Fibroblast of skin of left quadriceps (primary cell): ENCODE measurements at places on chromosomes 12 and 14.

DNA sequence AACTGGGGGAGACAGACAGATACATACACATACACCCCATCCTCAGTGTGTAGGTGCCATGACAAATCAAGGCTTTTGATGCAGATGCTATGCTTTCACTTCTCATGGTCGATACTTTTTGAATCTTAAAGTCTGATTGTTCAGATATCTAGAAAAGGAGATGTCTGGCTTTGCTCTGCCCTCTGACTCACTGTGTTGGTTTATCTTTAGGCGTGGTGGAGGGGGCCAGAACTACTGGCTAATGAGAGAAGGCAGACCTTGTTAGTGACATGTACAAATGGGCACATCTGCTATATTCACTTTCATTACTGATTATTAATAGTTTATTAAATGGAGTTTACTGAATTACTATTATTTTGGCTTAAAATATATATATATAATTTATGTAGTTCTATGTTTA is 444.3 kb upstream of the RGS6 start:
- no peak for DNase-seq

- no peak for DNase-seq
These were observed 115.9 kb upstream of the IFNG-AS1 start for GRCh38 chr12:67873355-67873754.

DNA sequence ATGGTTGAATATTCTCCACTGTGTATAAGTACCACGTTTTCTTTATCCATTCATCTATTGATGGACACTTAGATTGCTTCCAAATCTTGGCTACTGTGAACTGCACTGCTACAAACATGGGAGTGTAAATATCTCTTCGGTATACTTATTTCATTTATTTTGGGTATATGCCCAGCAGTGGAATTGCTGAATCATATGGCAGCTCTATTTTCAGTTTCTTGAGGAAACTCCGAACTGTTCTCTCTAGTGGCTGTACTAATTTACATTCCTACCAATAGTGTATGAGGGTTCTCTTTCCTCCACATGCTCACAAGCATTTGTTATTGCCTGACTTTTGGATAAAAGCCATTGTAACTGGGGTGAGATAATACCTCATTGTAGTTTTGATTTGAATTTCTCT is 623.1 kb upstream of the LRFN5 start:
- peak; percentile 4 for DNase-seq

DNA sequence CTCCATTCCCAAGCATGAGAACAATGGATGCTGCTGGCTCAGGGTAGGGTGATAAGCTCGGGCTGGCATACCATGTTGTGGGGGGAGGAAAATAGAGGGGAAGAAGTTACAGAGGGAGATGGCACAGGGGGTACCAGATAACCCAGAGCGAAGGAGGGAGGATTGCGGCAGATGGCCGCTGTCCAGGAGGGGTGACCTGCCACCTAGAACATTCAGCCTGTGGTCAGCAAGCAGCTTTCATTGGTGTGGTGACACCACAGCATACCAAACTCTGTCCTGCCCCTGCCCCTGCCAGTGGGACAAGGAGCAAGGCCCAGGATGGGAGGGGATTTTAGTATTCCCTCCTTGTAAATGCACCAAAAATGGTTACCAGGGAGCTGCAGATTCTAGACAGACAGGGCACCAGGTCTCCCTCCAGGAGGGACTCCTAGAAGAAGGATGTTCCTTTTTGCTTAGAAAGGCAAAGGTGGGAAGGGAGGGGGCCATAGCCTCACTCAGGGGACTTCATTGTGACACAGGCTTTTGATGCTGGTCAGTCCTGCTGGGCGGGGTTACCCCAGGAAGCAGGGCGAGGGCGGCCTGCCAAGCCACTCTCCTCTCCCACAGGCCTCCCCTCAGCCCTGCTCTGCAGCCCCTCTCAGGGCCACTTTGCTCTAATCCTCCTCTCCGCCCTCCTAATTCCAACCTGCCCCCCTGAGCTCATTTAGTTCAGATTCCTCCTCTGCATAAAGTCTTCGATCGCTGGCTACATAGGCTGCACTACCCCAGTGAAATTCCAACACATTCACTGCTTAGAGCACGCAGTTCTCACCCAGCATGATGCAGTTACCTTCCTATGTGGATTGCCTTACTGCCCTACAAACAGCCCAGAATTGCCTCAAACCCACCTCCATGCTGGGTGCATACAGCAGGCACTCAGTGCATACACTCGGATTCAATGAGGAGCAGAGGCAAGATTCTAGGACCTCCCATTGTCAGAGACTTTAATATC is 36.0 kb upstream of the PLEKHG6 start:
- DNase-seq = no peak

DNA sequence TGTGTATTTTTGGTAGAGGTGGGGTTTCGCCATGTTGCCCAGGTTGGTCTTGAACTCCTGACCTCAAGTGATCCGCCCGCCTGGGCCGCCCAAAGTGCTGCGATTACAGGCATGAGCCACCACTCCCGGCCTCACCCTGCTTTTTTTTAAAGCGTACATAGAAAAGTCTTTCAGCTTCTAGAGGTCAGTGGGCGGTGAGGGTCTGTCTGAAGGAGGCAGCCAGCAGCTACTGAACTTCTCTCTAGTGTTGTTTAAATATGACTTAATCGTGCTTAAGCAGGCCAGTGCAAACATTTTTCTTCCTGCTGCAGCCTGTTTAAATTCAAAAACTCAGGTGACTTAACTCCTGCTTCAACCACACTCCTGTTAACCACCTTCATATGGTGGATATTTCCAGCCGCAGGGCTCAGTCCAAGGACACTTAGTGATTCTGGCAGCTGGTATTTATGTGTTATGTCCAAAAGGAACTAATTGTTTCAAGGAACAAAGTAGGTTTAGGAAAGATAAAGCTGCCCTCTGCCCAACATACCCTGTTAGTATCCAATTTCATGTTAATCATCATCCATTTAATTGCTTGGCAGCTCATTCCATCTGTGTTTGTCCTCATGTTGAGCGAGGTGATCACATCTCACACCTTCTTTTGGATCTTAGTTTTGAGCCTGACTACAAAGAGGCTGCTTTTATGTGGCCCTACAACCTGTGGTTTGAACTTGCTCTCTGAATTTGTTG is 2.0 kb downstream of the PRKAB1 start:
- DNase-seq = no peak

- DNase-seq = no peak
These were observed 267.5 kb downstream of the CCDC91 start for GRCh38 chr12:28457785-28458184.

GRCh38 chr14:47012533-47013280 is 361.1 kb upstream of the RPL10L start:
- no peak for DNase-seq

DNA sequence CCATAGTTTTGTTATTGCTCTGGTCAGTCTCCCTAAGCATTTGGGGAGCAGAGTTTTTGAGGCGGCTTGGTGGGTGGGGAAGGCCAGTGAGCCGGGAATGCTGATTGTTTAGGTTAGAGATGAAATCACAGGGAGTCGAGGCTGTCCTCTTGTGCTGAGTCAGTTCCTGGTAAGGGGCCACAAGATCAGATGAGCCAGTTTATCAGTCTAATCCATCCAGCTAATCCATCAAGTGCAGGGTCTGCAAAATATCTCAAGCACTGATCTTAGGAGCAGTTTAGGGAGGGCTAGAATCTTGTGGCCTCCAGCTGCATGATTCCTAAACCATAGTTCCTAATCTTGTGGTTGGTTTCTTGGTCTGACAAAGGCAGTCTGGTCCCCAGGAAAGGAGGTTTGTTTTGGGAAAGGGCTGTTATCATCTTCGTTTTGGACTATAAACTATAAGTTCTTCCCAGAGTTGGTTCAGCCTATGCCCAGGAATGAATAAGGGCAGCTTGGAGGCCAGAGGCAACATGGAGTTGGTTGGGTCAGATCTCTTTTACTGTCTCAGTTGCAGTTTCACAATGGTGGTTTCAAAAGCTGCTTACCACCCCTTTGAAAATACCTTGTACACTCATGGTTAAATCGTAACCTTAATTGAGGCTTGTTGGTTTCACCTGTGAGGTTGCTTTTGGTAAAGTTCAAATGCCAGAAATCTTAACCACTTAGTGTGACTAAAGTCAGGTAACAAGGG is 33.6 kb upstream of the HIGD1C start:
- DNase-seq = no peak

- DNase-seq = no peak
These were observed 334.1 kb downstream of the BCL11B start for GRCh38 chr14:98937712-98938505.

- no peak for DNase-seq
These were observed 43.6 kb downstream of the RFLNA start for GRCh38 chr12:124338448-124338847.

GRCh38 chr14:90153429-90153828 is 91.6 kb downstream of the KCNK13 start:
- no peak for DNase-seq

GRCh38 chr12:5944688-5945070 is 380 bp downstream of the ANO2 start:
- DNase-seq = no peak

GRCh38 chr12:109475993-109476806 is 900 bp downstream of the KCTD10 start:
- DNase-seq = no peak

- DNase-seq = no peak
These were observed 62.2 kb downstream of the PTPN11 start for GRCh38 chr12:112480931-112481330.

DNA sequence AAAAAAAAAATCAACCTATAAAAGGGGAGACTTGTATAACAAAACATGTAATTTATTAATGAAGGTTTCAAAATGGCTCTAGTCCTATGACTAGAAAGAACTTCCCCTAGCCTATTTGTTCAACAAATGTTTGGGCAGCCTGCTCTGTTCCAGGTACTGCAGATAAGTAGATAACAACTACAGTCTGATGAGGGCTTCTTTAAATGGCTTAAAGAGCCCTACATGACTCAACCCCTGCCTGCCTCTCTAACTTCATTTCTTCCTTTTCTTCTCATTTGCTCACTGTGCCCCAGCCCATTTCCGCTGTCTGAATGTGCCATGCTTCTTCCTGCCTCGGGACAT is 21.5 kb downstream of the ALDH6A1 start:
- no peak for DNase-seq

DNA sequence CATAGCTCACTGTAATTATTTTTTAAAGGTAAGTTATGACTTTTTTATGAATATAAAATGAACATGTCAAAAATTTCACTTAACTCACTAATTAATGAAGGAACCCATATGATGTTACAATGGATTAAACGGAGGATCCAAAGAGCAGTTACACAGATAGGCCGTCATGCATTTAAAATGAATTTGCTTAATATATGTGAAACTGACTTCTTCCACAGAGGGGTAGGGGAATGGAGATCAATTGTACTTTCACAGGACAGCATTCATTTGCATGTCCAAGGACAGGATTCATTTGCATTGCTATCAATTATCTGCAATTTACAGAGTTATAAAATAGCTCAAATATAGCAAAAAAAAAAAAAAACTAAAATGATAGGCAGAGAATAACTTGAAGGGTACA is 6.6 kb upstream of the CRY1 start:
- no peak for DNase-seq

DNA sequence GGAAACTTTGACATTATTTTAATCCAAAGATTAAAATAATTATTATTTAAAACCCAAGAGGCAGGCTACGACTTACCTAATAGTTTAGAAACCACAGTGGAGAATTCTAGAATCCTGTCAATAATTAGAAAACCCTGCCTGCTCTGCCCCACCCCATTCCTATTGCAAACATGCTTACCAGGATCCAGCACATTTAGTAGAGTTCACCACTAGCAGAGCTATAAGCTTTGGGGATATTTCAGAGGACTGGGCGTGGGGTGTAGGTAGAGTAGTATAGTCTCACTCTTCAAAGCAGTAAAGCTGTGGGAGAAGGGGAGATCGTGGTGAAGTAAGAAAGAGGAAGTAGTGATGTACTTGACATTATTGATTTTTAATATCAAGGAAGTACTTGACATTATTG is 100.3 kb downstream of the FIGNL2 start:
- no peak for DNase-seq

DNA sequence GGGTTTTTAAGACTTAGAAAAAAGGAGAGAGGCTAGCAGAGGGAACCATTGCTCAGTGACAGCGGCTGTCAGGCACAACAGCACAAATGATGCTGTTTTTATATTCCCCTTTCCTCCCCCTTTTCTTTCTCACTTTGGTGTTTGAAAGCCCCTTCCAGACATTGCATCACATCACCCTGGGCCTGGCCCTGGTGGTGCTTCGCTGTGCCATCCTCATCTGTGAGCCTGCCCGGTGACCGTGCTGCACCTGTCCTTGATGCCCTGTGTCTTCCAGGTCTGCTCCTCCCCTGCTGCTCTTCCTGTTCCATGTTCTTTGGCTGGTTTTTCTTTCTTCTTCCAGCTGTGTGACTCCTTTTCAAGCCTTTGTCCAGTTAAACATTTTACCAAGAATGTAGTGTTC is 24.8 kb downstream of the KLC1 start:
- no peak for DNase-seq

GRCh38 chr12:112252184-112252583 is 126.8 kb downstream of the TRAFD1 start:
- no peak for DNase-seq

- DNase-seq = no peak
These were observed 166.6 kb downstream of the PIWIL1 start for GRCh38 chr12:130504110-130504839.

- DNase-seq = peak; percentile 84
These were observed 43.4 kb downstream of the ELK3 start for GRCh38 chr12:96237465-96238077.

DNA sequence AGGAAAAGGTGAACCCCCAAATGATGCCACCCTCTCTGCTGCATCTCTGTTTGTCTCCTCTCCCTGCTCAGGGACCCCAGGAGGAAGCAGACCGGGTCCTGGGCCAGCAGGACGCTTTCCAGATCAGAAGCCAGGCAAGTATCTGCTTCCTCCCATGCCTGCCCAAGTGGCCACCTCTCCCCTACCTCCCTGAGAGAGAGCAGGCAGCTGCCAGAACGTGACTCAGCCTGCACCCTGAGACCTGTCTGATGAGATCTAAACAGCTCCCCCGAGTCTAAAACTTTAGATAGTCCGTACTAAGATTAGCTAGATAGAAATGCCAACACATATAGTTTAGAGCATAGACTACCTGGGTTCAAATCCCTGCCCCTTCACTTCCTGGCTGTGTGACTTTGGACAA is 31.2 kb upstream of the OAS1 start:
- DNase-seq = no peak

DNA sequence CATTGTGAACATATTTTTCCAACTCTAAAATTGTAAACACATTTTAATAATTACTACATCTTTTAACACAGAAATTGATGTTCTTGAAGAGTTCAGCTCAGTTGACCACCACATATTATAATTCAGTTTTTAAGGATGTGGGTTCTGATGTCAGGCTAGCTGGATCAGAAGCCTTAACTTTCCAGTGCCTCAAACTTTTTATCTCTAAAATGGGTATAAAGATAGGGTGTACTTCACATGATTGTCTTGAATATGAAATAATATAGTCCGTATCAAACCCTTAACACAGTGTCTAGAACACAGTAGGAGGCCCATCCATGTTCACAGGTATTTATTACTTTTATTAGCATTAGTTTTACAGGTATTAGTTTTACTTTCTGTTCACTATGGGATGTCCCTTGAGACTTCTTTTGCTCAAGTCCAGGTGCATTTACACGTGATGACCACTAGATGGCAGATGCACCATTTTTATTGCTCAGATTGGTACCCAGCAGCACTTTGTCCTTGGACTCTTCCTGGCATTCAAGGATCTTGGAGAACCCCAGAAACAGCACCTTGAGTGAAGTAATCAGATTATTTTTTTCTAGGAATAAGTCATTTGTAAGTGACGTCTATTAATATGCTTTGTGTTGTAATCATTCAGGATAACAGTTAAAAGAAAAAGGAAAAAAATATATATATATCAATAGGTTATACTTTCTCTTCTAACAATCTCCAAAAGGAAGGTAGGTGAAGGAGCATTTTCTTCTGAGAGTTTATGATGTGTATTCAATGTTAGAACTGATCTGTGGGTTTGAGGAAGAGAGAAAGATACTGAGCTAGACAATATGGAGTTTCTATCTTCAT is 580.2 kb downstream of the ETNK1 start:
- DNase-seq = peak; percentile 10
